Stimulated activated CD8-positive, alpha-beta memory T cell treated with anti-CD3 and anti-CD28 coated beads, Interleukin-12 subunit alpha, Interleukin-12 subunit beta, amount 100 ng/mL, for 1 hour (primary cell): ENCODE measurements at places on chromosomes 4 and X.

DNA sequence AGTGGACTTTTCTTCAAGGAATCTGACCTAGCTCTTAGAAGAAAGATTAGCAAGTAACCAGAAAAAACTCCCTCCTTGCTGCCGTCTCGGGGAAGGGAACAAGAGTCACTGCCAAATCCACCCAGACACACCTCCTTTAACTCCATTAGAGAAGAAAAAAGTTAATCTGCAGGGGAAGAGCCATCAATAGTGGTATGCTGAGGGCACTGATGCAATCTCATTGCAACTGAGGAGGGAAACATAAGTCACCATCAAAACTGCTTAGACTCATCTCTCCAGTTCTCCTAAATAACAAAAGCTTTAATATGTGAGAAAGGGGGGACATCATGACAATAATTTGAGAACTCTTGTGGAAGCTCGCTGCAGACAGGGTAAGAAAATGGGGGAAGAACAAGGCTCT lies 49.3 kb upstream of the MAGED4B start:
- DNase-seq: no peak

DNA sequence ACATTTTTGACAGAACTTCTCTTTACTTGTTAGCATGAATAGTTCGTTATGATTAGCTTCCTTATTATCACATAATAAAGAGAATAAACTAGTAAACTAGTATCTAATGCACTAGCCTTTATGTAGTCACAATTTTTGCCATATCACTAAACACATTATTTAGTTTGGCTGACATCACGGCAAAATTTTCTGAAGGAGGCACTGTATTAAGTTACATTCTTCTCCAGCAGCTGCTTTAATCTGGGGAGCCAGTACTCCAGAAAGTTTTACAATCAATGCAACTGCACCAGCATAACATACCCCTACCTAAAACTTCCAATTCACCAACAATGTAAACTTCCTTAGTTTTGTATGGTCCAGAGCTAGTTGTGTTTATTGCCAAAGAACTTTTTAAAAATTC lies 87.8 kb downstream of the FIP1L1 start:
- DNase-seq: no peak

- no peak for DNase-seq
Observed at GRCh38 chr4:7233601-7234000, 41.3 kb downstream of the SORCS2 start.

GRCh38 chr4:149294601-149295000 lies 521.0 kb downstream of the IQCM start:
- no peak for DNase-seq

- DNase-seq: no peak
Observed at GRCh38 chrX:10115082-10115481, 41.7 kb upstream of the CLCN4 start.
